Stimulated activated CD8-positive, alpha-beta memory T cell treated with anti-CD3 and anti-CD28 coated beads, Interleukin-12 subunit alpha, Interleukin-12 subunit beta, amount 100 ng/mL, for 4 hours (primary cell): ENCODE measurements at places on chromosomes 1 and 21.

DNA sequence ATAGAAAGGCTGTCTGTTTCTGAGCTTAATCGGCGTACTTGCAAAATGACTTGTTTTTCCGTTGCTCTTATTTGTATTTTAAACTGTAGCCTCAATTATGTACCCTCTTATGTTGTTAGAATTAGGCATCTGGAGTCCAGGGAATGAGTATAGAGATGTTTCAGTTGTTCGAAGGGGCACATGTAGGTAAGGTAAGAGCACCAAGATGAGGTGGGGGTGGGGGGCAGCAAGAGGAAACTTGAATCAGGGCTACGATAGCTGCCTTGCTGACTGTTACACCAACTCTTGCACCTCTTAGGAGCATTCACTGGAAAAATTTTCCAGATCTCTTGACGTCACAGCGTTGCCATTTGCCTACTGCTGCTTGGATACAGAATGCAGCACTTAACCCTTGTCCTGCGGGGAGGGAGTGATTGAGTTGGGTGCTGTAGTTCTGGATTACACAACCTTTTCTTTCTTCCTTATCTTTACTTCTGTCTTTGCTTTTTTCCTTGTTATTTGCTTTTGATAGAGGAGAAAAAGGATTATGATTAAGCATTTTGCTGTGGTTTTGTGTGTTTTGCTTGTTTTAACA is 3.2 kb downstream of the ATP1B1 start:
- DNase-seq, result no peak

DNA sequence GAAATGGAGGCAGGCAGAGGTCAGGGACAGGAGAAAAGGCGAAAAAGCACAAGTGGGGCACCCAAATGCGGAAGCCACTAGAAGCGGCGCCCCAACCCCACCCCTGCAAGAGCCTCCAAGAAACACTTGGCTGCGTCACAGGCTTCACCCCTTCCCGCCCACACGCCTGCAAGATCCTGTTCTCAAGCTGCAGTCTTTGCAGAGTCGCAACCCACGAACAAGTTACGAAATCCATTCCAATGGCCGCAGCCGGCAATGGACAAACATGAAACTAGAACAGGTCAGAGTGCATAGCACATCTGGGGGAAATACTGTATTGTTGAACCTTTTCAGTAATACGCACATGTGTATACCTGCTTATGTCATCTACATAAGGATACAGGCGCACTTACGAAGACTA is 103.6 kb downstream of the PSMG1 start:
- no peak for DNase-seq

- no peak for DNase-seq
Measured at GRCh38 chr1:90800012-90800717, 83.1 kb upstream of the BARHL2 start.

- no peak for DNase-seq
Measured at GRCh38 chr1:57638239-57638638, 214.4 kb upstream of the DAB1 start.

GRCh38 chr21:20949884-20950283 is 48.3 kb upstream of the NCAM2 start:
- DNase-seq, result no peak

GRCh38 chr1:8027748-8028570 is 1.9 kb upstream of the ERRFI1 start:
- DNase-seq, result no peak

DNA sequence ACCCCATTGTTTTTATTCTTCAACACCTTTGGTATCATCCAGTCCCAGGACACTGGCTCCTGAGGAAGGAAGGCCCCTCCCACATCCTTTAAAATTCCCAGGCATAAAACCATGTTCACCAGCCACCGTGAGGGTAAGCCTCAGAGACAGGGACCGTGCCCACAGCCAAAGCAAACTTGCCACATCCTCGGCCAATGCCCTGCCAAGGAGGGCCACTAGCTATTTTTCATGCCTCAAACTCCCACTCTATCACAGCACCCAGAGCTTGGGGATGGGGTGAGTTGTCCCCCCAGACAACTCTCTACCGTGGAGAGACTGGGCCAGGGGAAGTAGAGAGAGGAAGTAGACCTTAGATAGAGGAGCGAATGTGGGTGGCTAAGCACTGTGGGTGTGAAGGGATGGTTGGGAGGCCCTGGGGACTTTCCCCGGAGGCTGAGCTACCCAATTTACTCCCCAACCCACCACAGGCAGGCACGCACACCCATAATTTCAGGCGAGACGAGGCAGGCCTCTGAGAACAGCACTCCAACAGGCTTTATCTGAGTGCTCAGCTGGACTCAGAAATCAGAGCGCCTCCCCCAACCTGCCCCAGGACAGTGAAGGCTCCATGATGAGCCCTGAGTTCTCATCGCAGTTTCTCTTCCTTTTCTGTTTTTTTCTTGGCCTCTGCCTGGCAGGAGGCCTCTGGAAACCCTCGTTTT is 15.9 kb upstream of the BTG2 start:
- peak; percentile 79 for DNase-seq

DNA sequence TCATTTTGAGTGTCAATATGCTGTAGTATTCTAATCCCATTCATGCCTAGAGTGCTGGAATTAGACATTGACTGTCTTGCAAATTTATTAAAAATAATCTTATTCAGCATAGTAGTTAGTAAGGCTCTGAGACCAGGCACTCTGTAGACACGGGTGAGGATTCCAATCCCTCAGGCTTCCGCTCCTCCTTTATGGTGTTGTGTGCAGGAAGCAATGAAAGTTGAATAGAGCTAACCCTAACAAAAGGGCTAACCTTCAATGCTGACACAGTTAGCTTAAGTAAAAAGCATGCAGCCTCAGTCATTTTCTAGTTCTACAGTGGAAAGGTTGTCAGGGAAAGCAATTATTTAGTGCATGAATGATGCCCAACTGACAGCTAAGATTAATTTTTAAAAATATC is 199.6 kb upstream of the SGIP1 start:
- no peak for DNase-seq

DNA sequence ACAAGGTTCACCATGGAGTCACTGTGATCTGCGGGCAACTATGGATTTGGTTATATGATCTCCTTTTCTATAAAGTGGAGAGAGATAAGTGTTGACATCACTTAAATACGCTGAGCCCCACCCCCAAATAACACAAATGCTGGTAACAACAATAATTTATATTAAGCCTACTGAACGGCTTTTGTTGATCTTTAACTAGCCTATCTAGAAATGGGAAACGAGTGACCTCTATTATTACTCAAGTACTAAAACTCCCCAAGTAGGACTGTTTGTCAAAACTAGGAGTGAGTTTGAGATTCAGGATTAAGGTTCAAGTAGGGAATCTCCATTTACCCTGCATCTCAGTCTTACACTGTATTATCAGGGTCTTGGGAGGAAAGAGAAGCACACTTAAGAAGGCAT is 52.2 kb downstream of the MAP3K7CL start:
- no peak for DNase-seq

- DNase-seq, result no peak
Measured at GRCh38 chr1:59295618-59296017, 1.3 kb upstream of the FGGY start.
